ENCODE measurements at places on chromosomes 3 and 15.
A peak's percentile ranks its signal among the peaks of the same experiment; 100 is the strongest.

DNA sequence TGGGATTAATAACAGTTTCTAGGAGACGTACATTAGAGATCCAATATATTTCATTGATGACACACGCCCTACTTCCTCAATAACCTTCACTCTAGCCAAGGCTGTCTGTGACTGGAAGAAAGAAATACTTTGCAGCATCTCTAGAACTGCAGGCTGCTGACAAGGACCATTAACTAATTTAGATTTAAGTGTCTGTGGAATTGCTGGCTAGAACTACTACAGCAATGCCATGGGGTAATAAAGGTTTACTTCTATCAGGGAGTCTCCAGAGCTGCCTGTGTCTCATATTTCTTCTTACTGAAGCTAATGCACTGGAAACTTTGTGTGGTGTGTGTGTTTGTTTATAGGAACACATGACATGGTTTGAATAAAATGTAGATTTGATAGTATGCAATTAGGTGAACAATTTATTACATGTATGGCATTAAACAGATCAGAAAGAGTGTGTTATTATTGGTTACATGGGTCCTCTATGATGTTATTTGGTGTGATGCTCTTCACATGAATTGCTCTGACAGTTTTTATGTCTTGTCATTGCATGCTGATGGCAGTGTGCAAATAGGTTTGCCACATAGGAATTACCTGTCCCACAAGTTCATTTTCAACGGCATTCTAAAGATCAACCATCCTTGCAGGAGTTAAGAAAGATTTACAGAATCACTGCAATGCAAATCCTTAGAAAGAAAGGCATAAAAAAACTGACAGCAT lies 916.2 kb upstream of the CADM2 start:
- no peak for DNase-seq

DNA sequence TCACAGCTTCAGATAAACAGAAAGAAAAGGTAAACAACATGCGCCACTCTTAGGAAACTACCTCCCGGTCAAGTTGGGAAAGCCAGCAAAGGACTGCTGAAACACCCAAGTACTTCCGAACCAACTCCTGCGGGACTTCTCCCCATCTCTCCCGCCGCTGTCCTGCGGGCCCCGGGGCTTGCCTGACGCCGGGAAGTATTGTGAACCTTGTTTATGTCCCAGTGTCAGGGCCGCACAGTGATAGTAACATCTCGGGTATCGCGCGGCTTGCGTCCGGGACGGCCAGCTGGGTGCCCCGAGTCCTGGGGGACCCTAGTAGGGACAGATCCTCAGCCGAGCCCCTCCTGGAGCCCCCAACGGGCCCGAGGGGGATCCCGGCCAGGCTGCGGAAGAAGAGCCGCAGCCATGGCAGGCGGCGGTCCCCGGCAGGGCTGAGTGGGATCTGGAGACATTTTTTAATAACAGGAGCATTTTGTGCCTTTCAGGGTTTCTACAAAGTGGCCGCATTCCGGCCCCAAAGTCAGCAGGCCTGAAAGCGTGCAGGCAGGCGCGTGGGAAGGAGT lies 756 bp downstream of the CLPX start:
- DNase-seq: no peak

DNA sequence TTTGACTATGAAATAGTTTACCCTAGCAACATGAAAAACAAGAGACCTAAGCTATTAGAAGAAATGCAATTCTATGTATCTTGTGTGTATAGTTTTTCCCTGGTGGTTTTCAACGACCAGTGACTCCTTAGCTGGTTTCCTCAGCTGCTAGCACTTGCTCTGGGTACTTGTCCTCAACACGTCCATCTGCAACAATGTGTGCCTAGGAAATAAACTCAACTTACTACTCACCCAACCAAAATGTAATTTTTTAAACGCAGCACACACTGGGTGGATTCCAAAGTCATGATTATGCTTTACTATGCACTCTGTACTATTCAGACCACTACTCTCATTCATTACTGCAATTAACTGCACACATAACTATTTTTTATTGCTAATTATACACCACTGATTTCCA lies 31.0 kb downstream of the CPA3 start:
- no peak for DNase-seq

DNA sequence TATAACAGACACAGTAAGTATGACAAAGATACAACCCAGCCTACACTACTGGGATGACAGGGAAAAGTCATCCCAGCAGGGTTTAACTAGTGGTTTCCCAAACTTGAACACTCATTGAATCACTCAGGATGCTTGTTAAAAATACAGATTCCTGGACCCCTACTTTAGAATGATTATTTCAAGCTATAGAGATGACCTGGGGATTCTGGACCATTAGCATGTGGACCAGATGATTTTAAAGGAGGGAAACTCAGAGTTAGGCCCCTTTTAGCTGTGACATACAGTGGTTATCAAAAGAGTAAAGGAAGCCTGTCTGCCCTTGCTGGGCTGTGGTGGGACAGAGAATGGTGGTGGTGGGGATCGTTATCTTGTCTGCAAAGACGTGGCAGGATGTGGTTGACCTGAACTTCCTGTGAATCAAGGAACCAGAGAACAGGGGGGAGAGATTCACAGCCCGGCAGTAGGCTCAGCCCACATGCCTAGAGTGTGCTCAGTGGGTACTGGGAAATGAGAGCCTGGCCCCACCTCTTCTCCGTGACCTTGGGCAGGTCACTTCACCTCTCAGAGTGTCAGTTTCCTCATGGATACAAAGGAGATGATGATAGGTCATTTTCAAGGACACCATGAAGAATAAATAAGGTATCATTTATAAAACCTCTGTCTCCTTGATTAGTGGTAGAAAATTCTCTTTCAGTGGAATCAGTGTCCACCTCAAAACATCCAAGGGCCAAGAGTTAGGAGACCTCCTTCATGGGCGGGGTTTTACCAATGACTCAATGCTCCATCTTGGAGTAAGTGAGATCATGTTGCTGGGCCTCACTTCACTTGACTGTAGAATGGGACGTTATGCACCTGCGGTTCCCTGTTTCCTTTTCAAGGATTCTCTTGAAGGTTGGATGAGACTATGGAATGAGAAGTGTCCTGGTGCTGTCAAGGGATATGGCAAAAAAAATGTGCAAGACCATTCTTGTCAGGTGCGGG lies 306.5 kb downstream of the RPLP1 start:
- peak; percentile 66 for DNase-seq

DNA sequence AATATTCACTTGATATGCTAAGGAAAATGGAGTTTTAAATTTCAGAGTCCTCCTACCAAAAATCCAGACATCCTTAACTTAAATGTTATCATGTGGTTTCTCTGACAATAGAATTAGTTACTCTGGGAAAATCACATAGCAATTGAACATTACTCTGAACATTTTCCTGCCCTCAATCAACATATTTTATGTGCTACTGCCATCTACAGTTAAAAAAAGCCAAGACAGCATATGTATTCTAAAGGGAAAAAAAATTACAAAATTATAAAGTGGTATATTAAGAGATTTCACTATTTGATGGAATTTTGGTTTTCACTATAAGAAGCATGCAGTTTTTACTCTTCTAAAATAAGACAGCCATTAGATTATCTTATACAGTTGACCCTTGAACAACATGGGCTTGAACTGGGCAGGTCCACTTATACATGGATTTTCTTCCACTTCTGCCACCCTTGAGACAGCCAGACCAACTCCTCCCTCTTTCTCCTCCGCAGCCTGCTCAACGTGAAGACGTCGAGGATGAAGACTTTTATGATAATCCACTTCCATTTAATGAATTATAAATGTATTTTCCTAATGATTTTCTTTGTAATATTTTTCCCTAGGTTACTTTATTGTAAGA lies 122.3 kb downstream of the ATP1B3 start:
- DNase-seq: no peak

Data from stimulated activated CD8-positive, alpha-beta memory T cell treated with anti-CD3 and anti-CD28 coated beads, Interleukin-7, amount 100 ng/mL, for 1 hour (primary cell).